ENCODE measurements at places on chromosomes 7 and 10.

GRCh38 chr10:26706206-26706605 is 8.7 kb downstream of the PDSS1 start:
- ATAC-seq = no peak

DNA sequence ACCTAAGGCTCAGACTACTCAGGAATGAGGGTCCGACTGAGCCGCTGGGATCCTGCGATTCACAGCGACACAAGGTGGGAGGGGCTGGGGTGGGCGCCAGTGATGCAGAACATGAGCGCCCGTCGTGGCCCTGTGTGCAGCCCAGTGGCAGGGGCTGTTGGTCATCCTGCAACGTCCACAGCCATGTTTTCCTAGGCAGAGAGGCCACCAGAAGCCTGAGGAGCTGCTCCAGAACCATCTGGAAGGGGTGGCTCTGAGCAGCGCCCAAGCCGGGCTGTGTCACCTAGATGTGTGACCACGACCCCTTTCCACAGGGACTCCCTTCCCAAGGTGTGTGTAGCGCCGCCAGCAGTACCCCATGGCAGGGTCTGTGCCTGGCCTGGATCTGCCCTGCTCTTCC is 24.5 kb downstream of the DPYSL4 start:
- no peak for ATAC-seq

DNA sequence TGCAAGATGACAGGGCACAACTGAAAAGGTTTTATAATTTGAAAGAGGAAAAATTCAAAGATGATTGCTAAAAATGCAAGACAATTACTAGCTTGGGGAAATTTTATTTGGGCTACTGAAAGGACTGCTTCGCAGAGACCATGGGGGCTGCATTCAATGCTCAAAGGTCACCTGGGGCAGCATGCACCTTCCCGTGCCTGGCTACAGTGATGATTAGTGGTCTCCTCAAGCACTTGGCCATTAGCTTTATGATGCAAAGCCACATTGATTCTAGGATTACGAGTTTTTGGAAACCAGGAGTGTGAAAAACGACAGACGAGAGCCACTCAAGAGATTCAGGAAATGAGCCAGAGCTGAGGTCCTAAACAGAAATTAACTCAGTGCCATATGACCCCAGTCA is 764.6 kb downstream of the PHTF2 start:
- no peak for ATAC-seq

- ATAC-seq = no peak
Observed at GRCh38 chr10:97499561-97500296, 1.0 kb downstream of the UBTD1 start.

DNA sequence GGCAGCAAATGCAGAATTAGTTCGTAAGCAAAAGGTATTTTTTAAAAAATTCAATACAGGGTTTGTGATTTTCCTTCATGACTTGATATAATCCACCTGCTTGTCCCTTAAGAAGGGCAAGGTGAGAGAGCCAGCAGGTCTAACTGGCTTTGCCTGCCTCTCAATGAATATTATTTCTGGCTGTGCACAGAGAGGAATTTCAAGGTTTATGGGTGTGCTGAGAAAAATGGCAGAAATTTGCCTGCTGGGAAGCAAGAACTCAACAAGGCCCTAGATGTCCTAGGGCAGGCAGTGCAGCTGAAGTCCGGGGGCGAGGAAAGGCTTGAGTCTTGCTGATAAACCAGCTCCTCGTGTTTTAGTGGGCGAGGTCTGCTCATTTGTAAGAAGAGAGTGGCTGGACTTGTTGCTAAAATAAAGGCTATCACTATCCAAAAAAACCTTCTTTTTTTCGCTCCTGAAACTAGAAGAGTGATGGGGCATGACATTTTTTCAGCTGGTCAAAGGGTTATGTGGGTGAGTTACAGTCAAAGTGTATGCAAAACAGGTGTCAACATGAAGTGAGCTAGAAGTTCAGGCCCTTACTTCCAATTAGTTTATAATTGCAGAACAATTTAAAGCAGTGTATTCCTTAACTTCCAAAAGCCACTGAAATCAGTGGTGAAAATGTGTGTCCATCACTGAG is 385.8 kb upstream of the KLF6 start:
- no peak for ATAC-seq

- no peak for ATAC-seq
Observed at GRCh38 chr10:128263891-128264688, 137.9 kb upstream of the MKI67 start.

DNA sequence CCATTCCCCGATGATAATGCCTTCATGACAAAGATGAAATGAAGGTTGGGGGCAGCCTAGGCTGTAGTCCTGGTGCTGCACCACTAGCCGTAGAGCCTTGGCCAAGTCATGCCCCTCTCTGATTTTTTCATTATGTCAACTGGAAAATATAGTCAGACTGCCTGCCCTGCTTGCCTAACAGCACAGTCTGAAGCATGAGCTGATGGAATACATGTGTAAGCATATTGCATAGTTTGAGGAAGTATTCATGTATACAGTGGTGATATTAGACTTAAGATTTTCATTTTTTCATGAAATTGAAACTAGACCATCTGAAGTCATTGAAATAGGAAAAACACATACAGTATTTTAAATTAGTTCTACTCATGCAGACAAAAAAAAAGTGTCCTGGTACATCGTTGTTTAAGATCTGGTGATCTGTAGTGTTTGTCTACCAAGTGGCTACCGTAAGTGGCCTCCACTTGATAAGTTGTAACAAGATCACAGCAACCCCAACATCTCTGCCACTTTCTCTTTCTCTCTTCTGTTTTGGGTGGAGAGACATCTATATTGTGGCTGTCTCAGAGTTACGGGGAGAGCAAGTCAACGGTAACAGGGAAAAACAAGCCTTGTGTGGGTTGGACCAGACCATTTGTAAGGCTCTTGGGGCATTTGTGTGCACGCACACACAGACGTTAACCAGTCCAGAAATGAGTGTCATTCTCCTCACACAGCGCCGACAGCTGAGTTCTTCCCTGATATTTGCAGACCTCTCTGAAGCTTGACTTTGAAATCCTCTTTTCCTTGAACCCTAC is 716.6 kb upstream of the GALNT17 start:
- peak; percentile 87 for ATAC-seq

GRCh38 chr7:76293407-76293901 is 9.0 kb upstream of the HSPB1 start:
- no peak for ATAC-seq

- ATAC-seq = no peak
Observed at GRCh38 chr7:89757910-89758309, 396.4 kb upstream of the STEAP1 start.

DNA sequence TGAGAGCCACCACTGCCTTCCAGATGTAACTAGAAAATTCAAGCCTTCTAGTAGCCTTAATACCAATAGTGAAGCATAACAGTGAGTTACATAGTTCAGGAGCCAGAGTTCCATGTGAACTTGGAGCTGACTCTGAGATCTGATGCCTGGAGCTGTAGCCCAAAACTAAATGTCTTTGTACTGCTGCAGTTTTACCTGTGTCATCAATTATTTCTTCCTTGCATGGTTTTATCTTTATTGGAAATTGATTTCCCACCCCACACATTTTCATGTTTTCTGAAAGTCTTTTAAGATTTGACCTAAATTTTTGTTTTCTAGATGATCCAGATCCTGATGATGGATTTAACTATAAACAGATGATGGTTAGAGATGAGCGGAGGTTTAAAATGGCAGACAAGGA is 17.0 kb downstream of the OPN1SW start:
- ATAC-seq = no peak

GRCh38 chr10:59271160-59271559 is 91.2 kb downstream of the FAM13C start:
- ATAC-seq = no peak

DNA sequence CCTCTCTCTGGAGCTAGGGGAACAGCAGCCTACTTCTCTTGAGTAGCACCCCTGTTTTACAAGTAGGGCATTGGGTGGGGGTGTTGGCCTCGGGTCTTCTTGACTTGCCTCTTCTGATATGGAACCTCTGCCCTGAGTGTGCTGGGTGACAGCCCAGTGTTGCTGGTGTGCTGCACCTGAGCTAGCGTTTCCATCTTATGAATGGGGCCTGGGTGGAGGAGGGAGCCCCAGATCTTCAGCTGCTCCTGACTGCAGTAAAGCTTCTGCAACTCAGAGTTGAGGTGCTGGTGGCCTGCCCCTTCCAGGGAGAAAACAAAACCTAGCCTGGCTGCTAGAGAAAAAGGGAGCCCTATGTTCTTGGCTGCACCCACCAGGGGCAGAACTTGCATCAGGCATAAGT is 202.5 kb upstream of the SHH start:
- no peak for ATAC-seq

GRCh38 chr10:11145495-11145855 is 127.8 kb downstream of the CELF2 start:
- ATAC-seq = peak; percentile 90

GRCh38 chr10:117457932-117458331 is 82.7 kb upstream of the PDZD8 start:
- no peak for ATAC-seq

DNA sequence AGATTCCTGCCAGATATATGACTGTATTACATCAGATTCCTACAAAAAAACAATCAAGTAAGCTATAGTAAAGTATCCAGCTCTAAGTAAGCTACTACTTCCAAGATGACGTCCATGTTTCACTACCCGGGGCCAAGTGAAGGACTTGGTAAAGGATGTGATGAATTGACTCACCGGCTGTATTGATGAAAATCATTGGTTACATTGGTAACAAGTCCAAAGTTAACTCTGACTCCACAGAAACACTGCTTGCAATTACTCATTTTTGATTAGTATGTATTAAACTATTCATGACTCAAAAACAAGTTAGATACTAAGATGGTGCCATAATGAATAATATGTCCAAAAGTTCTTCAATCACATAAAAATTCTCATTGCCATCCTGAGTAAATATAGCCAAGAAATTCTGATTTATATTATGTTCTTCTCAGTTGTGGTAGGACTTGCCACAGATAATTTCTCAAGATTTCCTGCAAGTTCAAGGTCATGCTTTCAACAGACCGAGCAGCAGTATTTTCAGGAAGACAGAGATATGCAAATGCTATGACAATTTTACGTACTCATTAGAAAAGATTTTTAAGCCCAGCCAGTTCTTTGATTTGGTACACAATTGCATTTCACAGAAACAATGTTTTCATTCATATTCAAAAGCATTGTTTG is 12.6 kb upstream of the DNAJC1 start:
- no peak for ATAC-seq

- no peak for ATAC-seq
Observed at GRCh38 chr7:121879544-121879943, 6.6 kb downstream of the PTPRZ1 start.

GRCh38 chr10:51876503-51876902 is 177.1 kb upstream of the CSTF2T start:
- no peak for ATAC-seq

GRCh38 chr10:34918776-34919315 is 103.8 kb upstream of the PARD3 start:
- no peak for ATAC-seq

All from stimulated activated memory B cell treated with anti-CD40 and anti-IgM and Interleukin-4, amounts not matched to agents 10 μg/mL and 1 μg/mL and 100 μg/mL, for 72 hours (primary cell).